Epithelial cell of umbilical artery (primary cell): ENCODE measurements at places on chromosomes 7 and 10. TPM values are rescaled to one million over a fixed set of nuclear protein-coding genes. Genes with fewer than 3 reads are reported as not detected.

Gene TEX47
- not detected in 2 replicates for total RNA-seq

Gene TEX36
- total RNA-seq: not detected in 2 replicates

Gene LRRC4
- 0.32 and 0.61 TPM in 2 replicates for total RNA-seq

Gene NAT16
- not detected in 2 replicates for total RNA-seq

Gene GIMAP1
- 14.9 and 20.5 TPM in 2 replicates for total RNA-seq

Gene GPR37
- 1.2 and 6.2 TPM in 2 replicates for total RNA-seq

Gene LEP
- not detected in 2 replicates for total RNA-seq

Gene SSC4D
- 0.65 and 0.76 TPM in 2 replicates for total RNA-seq

Gene ICA1
- 27.2 and 40.0 TPM in 2 replicates for total RNA-seq

Gene LAMB1
- total RNA-seq: 442 and 619 TPM in 2 replicates

Gene NXPH1
- not detected in 2 replicates for total RNA-seq

Gene SRRM3
- 0.91 and 1.3 TPM in 2 replicates for total RNA-seq

Gene TDRD1
- total RNA-seq: not detected in 2 replicates

Gene ACSM6
- not detected in 2 replicates for total RNA-seq

Gene ASZ1
- total RNA-seq: not detected in 2 replicates

Gene TMEM270
- not detected in 2 replicates for total RNA-seq

Gene PRDX3
- total RNA-seq: 214 and 241 TPM in 2 replicates

Gene HERC4
- 34.8 and 62.9 TPM in 2 replicates for total RNA-seq

Gene TRIM73
- 0.32 and 0.91 TPM in 2 replicates for total RNA-seq

Gene HOXA2
- total RNA-seq: under 0.01 and 0.15 TPM in 2 replicates

Gene NYAP1
- total RNA-seq: 0.65 and 2.6 TPM in 2 replicates

Gene SLC18A3
- total RNA-seq: not detected in 2 replicates

Gene SFTPA2
- not detected in 2 replicates for total RNA-seq

Gene INA
- total RNA-seq: under 0.01 and 0.15 TPM in 2 replicates

Gene CAV1
- total RNA-seq: 772 and 1,370 TPM in 2 replicates

Gene RET
- not detected in 2 replicates for total RNA-seq

Gene NKX2-3
- 4.4 and 5.2 TPM in 2 replicates for total RNA-seq

Gene DHX32
- 43.9 and 44.1 TPM in 2 replicates for total RNA-seq

Gene CALHM3
- not detected in 2 replicates for total RNA-seq

Gene FAM25C
- total RNA-seq: not detected in 2 replicates

Gene ITPRID1
- not detected in 2 replicates for total RNA-seq

Gene COMTD1
- 11.2 and 15.9 TPM in 2 replicates for total RNA-seq

Gene CPXM2
- total RNA-seq: 0.97 and 2.1 TPM in 2 replicates

Gene BTBD16
- not detected in 2 replicates for total RNA-seq

Gene SFRP5
- not detected in 2 replicates for total RNA-seq

Gene NPTX2
- 0.91 and 2.6 TPM in 2 replicates for total RNA-seq

Gene MBL2
- total RNA-seq: not detected in 2 replicates

Gene PRKCQ
- total RNA-seq: 0.65 and 2.1 TPM in 2 replicates

Gene DYNC1I1
- total RNA-seq: under 0.01 and 1.8 TPM in 2 replicates

Gene HOXA5
- 4.2 and 9.6 TPM in 2 replicates for total RNA-seq

Gene CHST3
- 8.4 and 11.9 TPM in 2 replicates for total RNA-seq

Gene EVX1
- total RNA-seq: not detected in 2 replicates

Gene OR13A1
- total RNA-seq: not detected in 2 replicates

Gene ZNF777
- 2.9 and 3.3 TPM in 2 replicates for total RNA-seq

Gene LGI1
- not detected in 2 replicates for total RNA-seq

Gene TNS3
- 12.9 and 21.4 TPM in 2 replicates for total RNA-seq

Gene XRCC2
- 4.4 and 4.5 TPM in 2 replicates for total RNA-seq

Gene GTF2IRD1
- total RNA-seq: 4.5 and 5.8 TPM in 2 replicates

Gene CPA2
- total RNA-seq: not detected in 2 replicates
